ENCODE measurements at places on chromosomes 3 and 15. TPM values are rescaled to one million over a fixed set of nuclear protein-coding genes. Genes with fewer than 3 reads are reported as not detected.
A peak's percentile ranks its signal among the peaks of the same experiment; 100 is the strongest.

DNA sequence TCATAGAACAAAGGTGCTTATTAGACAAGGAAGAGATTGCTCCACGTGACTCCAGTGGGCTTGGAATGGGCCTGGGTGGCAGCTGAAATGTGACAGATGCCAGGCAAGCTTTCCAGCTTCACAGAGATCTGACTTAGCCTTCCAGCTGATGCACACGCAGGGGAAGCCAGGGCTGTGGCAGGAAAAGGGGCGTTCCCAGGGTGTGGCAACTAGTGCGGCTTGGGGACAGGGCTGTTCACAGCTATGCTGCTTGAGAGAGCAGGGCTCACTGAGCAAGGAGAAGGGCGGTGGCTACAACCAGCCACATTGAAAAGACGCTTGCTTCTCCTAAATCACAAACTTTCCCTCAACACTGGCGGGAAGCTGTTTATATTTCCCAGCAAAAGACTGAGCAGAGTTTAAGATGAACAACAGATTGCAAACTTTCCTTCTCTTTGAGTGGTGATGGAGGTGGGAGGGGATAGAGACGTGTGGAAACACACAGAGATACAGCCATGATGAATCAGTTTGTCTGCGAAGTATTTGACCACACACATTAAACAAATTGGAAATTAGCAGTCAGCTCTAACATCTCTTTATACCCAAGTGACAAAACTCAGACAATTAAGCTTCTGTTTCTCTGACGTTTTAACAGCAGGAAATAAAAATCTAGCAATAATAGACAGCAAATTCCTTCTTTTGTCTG is 127.5 kb downstream of the BDH1 start:
- peak; percentile 66 for DNase-seq

DNA sequence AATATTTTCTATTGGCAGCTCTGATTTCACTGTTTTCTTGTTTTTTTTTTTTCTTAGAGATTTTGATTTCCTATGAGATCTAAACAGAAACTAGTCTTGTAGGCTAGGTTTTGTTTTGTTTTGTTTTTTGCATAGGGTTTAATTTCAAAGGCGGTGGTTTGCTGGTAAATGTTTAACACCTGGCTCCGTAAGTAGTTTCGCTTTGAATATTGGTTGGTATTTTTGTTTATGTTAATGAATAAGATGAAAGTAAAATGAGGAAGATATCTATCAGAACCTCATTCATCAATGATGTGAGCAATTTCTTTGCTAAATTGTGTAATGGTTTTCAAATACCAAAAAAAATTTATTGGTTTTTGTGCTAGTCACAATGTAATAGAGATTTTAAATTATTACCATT is 39.7 kb upstream of the TM4SF1 start:
- no peak for DNase-seq

DNA sequence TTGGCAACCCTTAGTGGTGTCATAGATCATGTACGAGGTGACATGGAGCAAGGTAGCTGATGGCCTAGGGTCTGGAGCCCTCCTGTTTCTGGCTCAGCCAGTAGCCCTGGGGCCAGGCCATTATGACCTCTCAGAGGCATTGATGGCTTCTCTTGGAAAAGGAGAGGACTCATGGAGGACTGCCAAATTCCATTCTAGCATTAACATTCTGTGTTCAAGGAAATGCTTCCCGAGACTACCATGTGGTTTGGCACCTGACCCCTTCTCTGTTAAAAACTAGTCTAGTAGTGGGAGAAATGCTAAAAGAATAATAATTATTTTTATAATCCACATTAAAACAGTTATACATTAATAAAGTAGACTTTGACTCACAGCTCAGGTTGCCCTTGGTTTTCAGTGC is 40.2 kb upstream of the ADAMTSL3 start:
- DNase-seq = no peak

DNA sequence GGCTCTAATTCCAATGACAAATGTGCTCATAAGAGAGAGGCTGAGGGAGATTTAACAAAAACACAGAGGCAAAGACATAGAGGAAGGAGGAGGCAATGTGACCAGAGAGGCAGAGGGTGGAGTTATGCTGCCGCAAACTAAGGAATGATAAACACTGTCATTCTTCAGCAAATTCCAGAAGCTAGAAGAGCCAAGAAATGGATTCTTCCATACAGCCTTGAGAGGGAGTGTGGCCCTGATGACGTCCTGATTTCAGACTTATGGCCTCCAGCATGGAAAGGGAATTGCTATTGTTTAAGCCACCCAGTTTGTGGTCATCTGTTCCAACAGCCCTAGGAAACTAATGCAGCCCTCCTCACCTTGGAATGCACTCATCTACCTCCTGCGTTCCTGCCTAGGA is 30.5 kb downstream of the CD47 start:
- DNase-seq = no peak

DNA sequence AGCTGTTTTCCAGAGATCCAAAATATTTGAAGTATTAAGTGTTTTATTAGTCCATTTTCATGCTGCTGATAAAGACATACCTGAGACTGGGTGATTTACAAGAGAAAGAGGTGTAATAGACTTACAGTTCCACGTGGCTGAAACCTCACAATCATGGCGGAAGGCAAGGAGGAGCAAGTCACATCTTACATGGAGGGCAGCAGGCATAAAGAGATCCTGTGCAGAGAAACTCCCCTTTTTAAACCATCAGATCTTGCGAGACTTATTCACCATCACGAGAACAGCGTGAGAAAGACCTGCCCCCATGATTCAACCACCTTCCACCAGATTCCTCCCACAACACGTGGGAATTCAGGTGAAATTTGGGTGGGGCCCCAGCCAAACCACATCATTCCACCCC is 82.0 kb downstream of the KY start:
- no peak for DNase-seq

GRCh38 chr3:151687076-151687475 is 46.7 kb upstream of the AADACL2 start:
- no peak for DNase-seq

- DNase-seq = no peak
Measured at GRCh38 chr3:54917862-54918261, 10.0 kb downstream of the LRTM1 start.

Gene CCR1
- 2.7 TPM for total RNA-seq
